Uterine smooth muscle cell (primary cell): ENCODE measurements at places on chromosomes 1 and 21. TPM values are rescaled to one million over a fixed set of nuclear protein-coding genes. Genes with fewer than 3 reads are reported as not detected.

RGS7 gene
- 0.62 and 0.77 TPM in 2 replicates for total RNA-seq

PRKAA2 gene
- total RNA-seq: 5.1 and 5.6 TPM in 2 replicates

LRRC39 gene
- total RNA-seq: 0.44 and 0.50 TPM in 2 replicates

F5 gene
- not detected in 2 replicates for total RNA-seq

SLC44A3 gene
- total RNA-seq: 0.22 and 1.2 TPM in 2 replicates

CENPF gene
- 48.5 and 151 TPM in 2 replicates for total RNA-seq

CD1E gene
- not detected in 2 replicates for total RNA-seq

XPR1 gene
- 14.9 and 17.8 TPM in 2 replicates for total RNA-seq

NKAIN1 gene
- not detected in 2 replicates for total RNA-seq

AGBL4 gene
- total RNA-seq: not detected in 2 replicates

FNBP1L gene
- total RNA-seq: 11.8 and 15.1 TPM in 2 replicates

RIMS3 gene
- 0.44 and 0.50 TPM in 2 replicates for total RNA-seq

BSND gene
- not detected in 2 replicates for total RNA-seq

UBL4B gene
- total RNA-seq: not detected in 2 replicates

HHIPL2 gene
- 0.25 TPM in 1 of 2 replicates, not detected in the other for total RNA-seq

LMOD1 gene
- total RNA-seq: 8.0 and 19.4 TPM in 2 replicates

AMIGO1 gene
- 0.77 and 2.5 TPM in 2 replicates for total RNA-seq

CHI3L1 gene
- 22.4 and 400 TPM in 2 replicates for total RNA-seq

VHLL gene
- total RNA-seq: not detected in 2 replicates

RPTN gene
- total RNA-seq: not detected in 2 replicates

TMEM201 gene
- 4.7 and 6.2 TPM in 2 replicates for total RNA-seq

FCRL2 gene
- total RNA-seq: not detected in 2 replicates

PGLYRP4 gene
- total RNA-seq: not detected in 2 replicates

ANGPTL1 gene
- total RNA-seq: 2.1 and 3.8 TPM in 2 replicates

OXCT2 gene
- 2.2 and 4.5 TPM in 2 replicates for total RNA-seq

PTAFR gene
- total RNA-seq: 0.12 and 0.33 TPM in 2 replicates

KCNJ9 gene
- not detected in 2 replicates for total RNA-seq
